ENCODE measurements at places on chromosomes 5 and 9.

- no peak for DNase-seq
Measured at GRCh38 chr5:175235251-175235960, 208.6 kb downstream of the DRD1 start.

GRCh38 chr5:169511708-169512107 lies 71.9 kb upstream of the SPDL1 start:
- no peak for DNase-seq

- no peak for DNase-seq
Measured at GRCh38 chr9:85114799-85115198, 445.3 kb downstream of the NTRK2 start.

GRCh38 chr9:114155995-114156656 lies 789 bp downstream of the COL27A1 start:
- no peak for DNase-seq

- no peak for DNase-seq
Measured at GRCh38 chr9:123832858-123833650, 96.9 kb downstream of the DENND1A start.

GRCh38 chr9:127149010-127149409 lies 26.6 kb upstream of the ANGPTL2 start:
- DNase-seq, result no peak

DNA sequence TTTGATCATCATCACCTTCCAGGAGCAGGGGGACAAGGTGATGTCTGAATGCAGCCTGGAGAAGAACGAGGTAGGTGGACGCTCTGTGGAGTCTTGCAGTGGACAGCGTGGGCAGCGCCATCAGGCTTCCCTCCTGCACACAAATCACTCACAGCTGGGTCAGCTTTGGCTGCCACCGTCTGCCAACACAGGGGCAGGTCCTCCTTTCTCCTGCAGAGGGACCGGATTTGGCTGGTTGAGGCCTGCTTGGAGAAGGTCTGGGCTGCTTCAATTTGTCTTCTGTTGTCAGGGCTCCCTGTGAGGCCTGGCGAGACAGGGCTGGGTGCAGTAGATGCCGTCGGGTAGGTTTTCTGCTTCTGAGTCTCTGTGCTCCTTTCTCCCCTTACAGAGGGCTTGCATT lies 180.6 kb downstream of the CACNA1B start:
- DNase-seq, result no peak

- no peak for DNase-seq
Measured at GRCh38 chr5:151083081-151083676, 2.3 kb upstream of the TNIP1 start.

GRCh38 chr5:114316167-114316566 lies 45.7 kb upstream of the KCNN2 start:
- no peak for DNase-seq

DNA sequence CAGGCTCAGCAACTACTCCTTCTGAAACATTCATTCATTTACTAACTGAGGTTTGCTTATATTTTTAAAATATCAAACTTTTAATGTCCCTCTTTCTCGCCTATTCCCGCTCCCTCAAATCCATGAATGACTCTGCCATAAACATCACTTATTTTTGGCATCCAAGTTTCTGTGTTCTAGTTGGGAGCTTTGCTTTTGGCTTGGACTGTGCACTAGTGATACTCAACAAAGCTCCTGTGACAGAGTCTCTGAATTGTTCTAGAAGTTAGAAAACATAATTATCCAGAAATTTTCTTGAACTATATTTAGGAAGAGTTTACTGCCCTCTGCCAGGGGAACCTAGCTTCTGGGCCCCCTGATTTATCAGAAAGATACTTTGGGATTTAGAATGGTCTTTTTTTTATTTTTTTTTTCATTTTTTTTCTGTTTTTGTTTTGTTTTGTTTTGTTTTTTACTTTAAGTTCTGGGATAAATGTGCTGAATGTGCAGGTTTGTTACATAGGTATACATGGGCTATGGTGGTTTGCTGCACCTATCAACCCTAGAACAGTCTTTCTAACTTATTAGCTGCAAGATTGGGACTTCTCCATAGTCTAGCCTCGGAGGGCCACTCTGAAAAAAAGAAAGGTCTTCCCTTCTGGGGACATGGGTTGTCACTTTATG lies 64.7 kb upstream of the PTGER4 start:
- DNase-seq, result no peak
